Stimulated activated CD8-positive, alpha-beta memory T cell treated with anti-CD3 and anti-CD28 coated beads, Interleukin-4, amount 100 ng/mL, for 48 hours (primary cell): ENCODE measurements at places on chromosomes 11 and 22.

DNA sequence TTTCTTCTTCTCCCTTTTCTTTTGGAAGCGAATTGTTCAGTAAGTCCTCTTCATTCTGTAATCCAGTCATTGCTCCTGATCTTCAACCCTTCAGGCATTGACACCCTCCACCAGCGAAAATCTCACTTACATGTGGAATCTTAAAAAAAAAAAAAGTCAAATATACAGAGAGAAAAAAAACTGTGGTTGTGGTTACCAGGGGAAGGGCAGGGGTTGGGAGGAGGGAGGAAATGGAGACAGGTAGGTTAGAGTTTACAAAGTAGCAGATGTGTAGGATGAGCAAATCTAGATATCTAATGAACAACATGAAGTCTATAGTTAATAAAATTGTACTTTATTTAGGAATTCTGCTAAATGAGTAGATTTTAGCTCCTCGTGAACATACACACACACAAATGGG, 17.7 kb upstream of the TMEM123 start:
- no peak for DNase-seq

DNA sequence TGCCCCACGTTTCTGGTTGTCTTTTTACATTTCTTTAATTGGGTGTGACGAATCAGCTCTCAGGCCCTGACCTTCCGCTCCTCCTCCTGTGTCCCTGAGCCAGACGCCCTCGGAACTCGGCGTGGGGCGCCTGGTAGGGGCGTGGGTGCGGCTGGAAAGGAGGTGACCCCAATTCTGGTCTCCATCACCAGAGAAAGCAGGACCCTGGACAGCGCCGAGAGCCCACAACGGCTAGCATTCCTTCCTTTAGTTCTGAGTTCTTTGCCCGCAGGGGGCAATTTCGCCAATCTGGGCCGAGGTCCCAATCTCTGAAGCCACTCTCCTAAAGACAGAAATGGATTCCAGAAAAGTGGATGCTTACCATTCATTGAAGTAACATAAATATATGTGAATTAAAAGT, 11.7 kb upstream of the RBMXL2 start:
- no peak for DNase-seq

DNA sequence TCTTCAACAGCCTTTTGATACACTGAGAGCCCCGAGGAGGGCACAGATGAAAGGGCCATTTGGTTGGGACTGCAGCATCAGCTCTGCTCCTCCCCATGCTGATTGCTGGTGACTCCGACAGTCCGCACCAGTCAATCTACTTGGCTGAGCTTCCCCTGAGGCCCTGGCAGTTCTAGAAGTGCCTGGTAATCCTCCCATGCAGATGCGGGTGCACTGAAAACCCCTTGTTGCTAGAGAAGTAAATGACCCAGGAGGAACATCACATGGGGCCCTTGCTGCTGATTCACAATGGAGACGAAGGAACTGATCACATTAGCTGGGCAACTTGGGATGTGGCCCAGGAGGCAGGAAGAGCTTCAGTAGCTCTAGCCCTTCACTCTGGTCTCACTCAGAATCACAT, 35.2 kb upstream of the RIC3 start:
- DNase-seq, result no peak

GRCh38 chr22:49486225-49486624, 341.4 kb downstream of the BRD1 start:
- DNase-seq, result no peak

DNA sequence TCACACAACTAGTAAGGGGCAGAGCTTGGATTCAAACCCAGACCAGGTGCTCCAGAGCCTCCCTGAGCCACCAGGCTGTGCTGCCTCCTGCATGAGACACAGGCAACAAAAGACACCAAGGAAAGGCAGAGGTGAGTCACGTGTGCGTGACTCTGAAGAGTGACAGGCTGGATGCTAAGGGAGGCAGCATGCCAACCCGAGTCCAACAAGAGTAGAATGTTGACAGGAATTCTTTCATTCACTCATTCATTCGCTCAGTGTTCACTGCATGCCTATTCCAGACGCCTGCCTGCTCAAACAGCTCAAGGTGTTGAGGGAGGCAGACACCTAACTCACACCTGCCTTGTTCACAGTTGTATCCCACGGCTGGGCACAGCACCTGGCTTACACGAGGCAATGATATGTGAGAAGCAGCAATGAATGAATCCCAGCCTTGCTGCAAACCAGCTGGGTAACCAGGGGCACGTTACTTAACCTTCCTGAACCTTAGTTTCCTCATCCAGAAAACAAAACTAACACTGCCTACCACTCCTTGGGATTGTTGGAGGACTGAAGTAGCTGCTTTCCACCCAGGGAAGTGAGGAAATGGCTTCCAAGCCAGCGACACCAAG, 73.8 kb upstream of the ARFGAP3 start:
- no peak for DNase-seq

GRCh38 chr11:127338380-127339259, 338.1 kb upstream of the KIRREL3 start:
- DNase-seq, result no peak

DNA sequence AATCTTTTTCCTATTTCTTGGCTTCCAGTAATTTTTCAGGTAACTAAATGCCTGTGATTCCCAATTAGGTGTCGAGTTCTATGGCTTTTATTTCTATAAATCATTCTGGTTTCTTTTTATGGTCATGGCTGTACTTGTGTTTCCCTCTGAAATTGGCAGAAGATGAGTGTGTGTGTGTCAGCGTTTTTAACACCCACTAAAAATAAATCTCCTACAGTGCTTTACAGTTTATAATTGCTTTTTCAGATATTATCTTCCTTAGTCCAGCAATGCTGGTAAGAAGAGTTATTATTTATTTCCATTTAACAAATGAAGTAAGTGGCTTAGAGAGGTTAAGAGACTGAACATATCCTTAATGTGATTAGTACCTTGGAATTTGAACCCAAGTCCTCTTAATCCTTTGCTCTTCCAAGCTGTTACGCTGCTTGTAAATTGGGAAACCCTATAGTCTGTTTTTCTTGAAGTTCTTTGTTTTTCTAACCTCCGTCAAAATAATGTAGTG, 125.2 kb downstream of the TEAD1 start:
- DNase-seq, result no peak

DNA sequence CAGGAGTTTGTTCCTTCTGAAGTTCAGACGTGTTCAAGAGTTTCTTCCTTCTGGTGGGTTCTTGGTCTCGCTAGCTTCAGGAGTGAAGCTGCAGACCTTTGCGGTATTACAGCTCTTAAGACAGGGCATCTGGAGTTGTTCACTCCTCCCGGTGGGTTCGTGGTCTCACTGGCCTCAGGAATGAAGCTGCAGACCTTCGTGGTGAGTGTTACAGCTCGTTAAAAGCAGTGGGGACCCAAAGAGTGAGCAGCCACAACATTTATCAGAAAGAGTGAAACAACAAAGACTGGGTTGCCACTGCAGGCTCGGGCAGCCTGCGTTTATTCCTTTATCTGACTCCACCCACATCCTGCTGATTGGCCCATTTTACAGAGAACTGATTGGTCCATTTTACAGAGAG, 373.1 kb downstream of the ETS1 start:
- DNase-seq, result no peak

DNA sequence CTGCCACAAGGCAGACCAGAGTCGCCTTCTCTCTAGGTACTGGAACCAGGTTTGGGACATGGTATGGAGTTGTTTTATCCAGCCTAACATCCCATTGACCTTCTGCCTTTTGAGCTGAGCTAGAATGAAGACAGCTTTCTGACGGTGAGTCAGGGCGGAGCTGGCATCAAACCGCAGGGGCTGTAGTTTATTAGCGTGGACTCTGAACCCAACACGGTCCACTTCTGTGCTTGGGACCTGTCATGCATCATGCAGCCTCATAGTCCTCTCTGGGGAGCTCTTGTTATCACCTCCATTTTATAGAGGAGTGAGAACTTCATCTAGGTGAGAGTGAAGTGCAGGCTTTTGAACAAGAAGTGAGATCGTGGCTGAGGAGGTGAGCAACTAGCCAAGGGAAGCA, 8.3 kb downstream of the GAL3ST1 start:
- no peak for DNase-seq

GRCh38 chr11:94457118-94458029, 36.3 kb downstream of the MRE11 start:
- DNase-seq, result no peak

- DNase-seq, result no peak
Observed at GRCh38 chr22:24321999-24322398, 51.4 kb downstream of the SPECC1L start.

DNA sequence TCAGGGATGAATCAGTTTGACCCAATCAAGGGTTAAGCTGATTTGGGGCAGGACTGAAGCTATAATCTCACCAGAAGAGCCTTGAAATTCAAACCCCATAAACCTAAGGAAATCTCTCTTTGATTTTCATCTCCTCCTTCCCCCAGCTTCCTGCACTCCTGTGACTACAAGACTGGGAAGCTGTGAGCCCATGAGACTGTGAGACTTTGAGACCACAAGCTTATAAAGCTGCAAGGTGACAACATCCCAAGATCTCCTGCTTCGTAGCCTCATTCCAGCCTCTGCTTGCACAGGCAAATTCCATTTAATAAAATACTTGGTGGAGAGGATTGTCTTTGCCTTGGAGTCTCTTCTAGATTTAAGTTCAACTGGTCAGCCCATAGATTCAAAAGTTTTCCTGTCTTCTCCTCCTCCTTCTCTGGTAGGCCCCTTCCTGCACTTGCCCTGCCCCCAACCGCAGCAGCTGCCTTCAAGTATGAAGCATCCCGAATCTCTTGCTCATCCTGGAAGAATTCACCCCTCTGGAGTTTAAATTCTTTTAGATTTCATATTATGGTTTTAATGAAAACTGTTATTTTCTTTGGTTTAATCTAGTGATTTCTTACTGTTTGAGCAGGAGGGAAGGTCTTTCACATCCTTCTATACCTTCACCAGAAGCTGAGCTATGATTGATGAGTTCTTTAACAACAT, 42.1 kb downstream of the PAMR1 start:
- DNase-seq, result no peak

- DNase-seq, result no peak
Observed at GRCh38 chr11:59891781-59892181, 13.2 kb downstream of the OOSP3 start.
